HCEC 1CT (cell line): ENCODE measurements at places on chromosomes 4 and X.
A peak's percentile ranks its signal among the peaks of the same experiment; 100 is the strongest.

- no peak for DNase-seq
These were observed 50.0 kb downstream of the SLC7A11 start for GRCh38 chr4:138192113-138192512.

- DNase-seq: no peak
These were observed 460.4 kb downstream of the RAPGEF2 start for GRCh38 chr4:159563257-159563656.

DNA sequence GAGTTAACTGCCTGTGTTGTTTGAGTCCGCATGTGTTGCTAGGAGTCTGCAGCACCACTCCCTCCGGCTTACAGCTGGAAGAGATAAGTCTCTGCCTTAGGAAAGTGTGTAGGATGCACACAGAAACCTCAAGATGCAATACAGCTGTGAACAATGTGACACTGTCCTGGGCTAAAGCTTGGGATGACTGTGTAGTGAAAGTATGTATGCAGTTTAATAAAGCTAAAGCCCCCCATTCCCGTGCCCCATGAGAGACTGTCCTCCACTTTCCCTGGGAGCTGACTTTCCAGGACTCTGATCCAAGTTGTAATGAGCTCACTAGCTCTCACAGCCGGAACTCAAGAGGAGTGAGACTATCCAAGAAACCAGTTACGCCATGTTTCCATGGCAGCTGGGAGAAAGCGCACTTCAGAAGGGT, 156.6 kb upstream of the FTHL17 start:
- DNase-seq: peak; percentile 47

DNA sequence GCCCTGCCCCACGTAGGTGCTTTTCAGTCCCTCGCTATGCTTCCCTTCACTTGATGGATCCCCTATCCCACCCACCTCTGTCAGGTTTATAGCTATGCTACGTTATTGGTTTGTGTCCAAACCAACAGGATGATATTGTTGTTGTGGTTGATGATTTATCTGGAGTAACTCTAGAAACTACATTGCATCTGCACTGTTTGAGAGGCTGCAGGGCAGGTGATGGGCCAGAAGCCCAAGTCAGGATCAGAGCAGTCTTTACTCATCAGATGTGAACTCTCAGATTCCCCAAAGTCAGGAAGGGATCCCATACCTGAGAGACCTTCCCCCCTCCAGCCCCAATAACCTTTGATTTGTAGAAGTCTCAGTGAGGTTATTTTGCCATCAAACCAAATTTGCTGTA, 34.7 kb downstream of the ARX start:
- no peak for DNase-seq

DNA sequence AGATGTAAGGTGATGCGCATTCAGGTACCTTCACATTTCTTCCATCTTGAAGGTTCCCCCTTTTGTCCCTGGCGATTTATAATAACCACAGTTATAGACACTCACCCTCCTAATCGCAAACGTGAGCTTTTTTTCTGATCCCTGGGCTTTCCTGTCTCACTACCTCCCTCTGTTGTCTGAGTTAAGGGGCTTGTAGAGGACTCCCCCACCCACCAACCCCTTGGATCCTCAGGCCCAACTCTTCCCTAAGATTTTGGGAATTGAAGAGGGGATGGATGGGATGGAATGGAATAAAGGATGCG, 1.4 kb downstream of the CNKSR2 start:
- DNase-seq: no peak

DNA sequence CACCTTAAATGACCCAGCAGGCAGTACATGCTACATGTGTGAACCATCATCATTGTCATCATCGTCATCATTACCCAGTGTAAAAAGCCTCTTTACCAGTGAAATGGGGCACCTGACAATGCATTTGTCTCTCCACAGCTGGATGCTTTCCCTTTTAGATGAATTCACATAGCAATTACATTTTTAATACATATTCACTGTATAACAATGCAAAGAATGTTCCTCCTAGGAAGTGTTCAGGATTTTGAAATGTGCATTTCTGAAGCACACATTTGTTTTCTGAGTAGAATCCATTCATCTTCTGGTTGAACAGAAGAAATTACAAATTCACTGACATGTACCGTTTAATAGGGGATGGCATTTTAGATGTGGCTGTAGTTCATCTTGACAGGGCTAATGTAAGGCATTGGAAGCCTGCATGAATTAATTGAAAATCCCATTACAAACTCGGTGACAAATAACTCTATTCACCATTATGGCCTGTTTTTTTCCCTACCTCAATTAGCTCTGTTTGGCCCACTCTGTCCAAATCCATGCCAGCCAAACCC, 111.1 kb downstream of the SH3RF1 start:
- peak; percentile 79 for DNase-seq
